ENCODE measurements at places on chromosomes 6 and 20.

DNA sequence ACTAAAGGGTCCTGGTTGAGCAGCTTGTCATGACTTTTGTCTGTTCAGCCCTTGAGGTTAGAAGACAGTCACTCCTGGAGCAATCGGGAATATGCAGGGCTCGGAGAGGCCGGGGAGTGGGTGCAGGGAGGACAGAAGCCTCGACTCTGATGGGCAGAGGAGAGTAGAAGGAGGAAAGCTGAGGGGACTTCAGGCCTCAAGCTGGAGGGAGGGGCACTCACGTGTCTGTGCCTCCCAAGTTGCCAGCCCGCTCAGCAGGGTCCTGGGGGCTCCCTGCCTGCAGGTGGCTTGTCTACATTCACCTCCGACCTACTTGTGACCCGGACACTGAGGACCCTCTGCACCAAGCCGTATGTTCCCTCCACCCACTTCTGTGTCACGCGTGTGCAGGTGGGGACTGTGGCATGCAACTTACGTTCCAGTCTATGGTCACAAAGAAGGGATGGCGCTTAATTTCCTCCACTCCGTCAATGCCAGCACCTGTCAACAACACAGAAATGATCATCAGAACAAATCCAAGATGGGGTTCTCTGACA lies 86.8 kb upstream of the MPC1 start:
- no peak for DNase-seq

- no peak for DNase-seq
These were observed 82.4 kb upstream of the NNAT start for GRCh38 chr20:37438464-37439222.

DNA sequence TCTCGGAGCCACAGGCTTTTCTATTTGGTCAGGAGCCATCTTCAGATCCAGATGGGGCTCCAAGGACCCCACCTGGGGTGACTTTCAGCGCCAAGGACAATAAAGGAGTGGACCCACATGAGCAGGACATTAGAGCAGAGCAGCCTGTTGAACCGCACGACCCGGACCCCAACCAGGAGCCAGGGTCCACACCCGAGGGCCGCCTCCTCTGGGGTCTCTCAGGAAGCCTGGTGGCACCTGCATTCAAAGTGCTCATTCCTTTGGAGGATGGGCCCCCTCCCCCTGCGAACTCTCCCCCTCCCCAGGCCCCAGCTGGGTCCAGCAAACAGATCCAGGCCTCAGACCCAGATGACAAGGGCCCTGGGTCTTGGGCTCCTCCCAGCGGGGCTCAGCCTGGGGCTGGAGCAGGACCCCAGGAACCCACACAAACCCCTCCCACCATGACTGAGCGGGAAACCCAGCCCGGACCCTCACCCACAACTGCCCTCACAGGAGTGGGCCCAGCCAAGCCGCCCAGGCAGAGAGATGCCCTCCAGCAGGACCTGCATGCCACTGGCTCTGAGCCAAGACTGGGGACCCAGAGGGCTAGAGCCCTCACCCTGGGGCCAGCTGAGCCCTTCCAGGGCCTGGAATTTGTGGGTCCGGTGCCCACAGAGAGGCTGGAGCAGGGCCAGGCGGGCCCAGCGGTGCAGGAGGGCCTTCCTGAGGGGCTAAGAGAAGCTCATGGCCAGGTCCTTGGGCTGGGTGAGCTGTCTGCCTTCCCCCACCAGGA lies 23.9 kb downstream of the RAB44 start:
- no peak for DNase-seq

GRCh38 chr20:61520893-61521460 lies 268.9 kb downstream of the CDH4 start:
- DNase-seq: no peak

DNA sequence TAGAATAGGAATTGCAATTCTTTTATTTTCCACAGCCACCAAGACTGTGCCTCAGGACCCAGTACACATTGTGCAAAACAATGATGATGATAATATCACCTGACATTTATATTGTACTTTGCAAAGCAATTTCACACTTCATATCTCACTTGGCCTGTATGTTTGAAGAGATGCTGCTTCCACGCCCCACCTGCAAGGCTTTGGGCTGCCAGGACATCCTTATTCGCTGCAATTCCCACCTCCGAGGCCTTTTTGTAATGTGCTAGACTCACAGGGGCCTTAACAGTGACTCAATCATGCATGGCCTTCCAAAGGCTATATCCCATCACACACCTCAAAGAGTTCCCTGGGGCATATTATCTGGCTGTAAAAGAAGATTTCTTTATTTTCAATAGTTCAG lies 200.9 kb downstream of the MYLK4 start:
- DNase-seq: no peak

DNA sequence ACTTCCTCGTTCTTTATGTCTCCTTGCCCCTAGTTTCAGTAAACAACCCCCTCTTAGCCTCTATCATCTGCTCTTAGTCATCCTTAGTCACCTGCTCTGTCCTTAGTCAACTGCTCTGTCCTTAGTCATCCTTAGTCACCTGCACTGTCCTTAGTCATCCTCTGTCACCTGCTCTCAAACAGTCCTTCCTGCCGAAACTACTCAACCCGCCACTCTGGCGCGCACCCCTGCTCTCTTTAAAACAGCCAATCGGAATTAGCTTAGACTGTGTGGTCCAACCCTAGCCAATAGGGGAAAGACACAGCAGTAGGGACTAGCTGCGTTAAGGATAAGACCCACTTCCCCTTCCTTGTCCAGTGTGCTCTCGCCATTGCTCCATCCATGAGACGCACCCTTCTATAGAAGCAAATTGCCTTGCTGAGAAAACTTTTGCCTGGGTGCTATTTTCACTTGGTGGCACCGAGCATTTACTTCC lies 73.9 kb downstream of the BACH2 start:
- DNase-seq: no peak

GRCh38 chr20:42982218-42982617 lies 207.5 kb downstream of the PTPRT start:
- no peak for DNase-seq

DNA sequence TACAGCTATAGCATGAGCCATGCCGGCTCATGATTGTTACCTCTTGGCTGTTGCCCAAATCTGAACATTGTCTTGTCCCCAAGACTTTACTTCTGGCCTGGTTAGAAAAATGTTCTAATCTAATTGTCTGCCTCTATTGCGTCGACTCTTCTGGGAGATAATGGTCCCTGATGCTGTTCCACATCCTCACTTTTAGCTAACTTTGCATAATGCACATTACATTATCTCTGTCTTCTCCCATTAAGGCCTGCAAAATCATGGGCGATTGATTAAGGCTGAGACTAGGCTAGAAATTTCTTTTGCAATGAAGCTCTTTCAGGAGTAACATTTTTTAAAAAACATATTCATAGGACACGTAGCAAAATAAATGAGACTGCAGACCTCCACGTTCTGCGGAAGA lies 961.0 kb downstream of the KIF16B start:
- no peak for DNase-seq

DNA sequence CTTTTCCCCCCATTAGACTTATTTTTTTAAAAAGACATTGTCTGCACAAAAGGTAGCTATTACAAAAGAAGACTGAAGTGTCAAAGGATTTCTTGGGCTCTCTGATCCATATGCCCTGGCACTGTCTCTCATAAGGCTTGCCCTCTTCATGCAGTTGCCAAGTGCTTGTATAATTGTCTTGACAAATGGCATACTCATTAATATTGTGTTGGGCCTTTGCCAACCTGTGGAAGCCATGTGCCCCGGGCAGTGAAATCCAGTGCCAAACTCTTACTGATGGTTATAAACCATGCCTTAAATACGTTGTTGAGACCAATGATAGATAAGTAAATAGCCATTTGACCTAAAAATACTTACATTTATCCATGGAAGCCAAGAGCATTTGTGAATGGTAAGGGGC lies 98.1 kb downstream of the FARS2 start:
- DNase-seq: no peak

- peak; percentile 83 for DNase-seq
These were observed 1.5 kb downstream of the BICRAL start for GRCh38 chr6:42783177-42783875.

GRCh38 chr6:10383331-10384090 lies 31.4 kb downstream of the TFAP2A start:
- peak; percentile 51 for DNase-seq

- DNase-seq: no peak
These were observed 156.4 kb downstream of the MTHFD1L start for GRCh38 chr6:151021896-151022295.

- no peak for DNase-seq
These were observed 11.5 kb downstream of the ATP9A start for GRCh38 chr20:51756653-51757052.

DNA sequence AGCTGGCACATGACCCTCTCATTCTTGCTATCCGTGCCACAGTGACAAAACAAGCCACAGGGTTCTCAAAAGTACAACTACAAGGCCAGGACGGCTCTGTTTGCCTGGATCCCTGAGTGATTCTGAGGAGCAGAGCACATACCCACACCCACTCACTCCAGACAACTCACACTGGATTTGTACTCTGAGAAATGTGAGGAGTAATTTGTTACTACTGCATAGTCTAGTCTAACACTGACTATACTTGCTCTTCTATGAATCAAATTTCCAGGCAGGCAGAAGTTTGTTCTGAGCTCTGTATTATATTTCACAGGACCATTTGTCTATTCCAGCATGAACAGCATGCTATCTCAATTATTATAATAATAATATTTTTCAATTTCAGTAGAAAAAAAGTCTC lies 26.7 kb upstream of the SPTLC3 start:
- DNase-seq: no peak

- DNase-seq: peak; percentile 20
These were observed 3.5 kb downstream of the TENT5A start for GRCh38 chr6:81748994-81749393.

DNA sequence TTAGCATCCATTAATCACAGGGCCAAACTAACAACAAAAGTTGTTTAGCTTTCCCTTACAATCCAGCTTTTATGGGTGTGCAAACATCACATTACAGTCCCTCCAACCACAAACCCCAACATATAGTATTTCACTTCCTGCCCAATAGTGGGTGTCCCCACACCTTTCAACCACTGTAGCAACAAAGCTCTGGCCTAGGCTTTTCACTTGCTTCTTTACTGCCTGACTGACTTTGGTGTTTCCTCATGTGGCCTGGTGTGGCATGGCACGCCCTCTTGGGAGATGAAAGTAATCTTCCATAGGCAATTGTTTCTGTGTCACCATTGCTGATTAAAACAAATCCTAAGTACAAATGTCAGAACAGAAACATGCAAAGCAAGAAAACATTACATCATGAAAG lies 46.3 kb downstream of the MCM8 start:
- no peak for DNase-seq

GRCh38 chr6:3849681-3850450 lies 693 bp downstream of the FAM50B start:
- DNase-seq: peak; percentile 22

- DNase-seq: no peak
These were observed 5.9 kb downstream of the TMEM239 start for GRCh38 chr20:2822073-2822472.

DNA sequence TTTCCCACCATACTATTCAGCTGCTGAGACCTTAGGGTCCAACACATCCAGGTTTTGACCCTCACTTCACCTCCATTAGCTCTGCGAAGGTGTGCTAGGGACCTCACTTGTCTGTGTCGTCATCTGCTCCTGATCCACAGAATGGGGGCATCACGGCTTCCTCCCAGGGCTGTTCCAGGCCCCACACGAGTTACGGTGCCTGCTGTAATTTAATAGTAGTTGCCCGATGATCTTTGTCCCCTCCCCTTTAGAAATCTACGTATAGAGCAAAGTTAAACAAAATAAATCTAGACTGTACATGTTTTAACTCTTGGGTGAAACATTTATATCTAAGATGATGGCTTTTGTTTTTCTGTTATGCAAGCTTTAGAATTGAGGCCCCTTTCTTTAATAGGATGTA lies 49.1 kb upstream of the NAA20 start:
- DNase-seq: no peak

GRCh38 chr6:30747300-30747687 lies 2.9 kb upstream of the IER3 start:
- DNase-seq: no peak

GRCh38 chr6:130734161-130734560 lies 93.0 kb upstream of the SMLR1 start:
- no peak for DNase-seq

DNA sequence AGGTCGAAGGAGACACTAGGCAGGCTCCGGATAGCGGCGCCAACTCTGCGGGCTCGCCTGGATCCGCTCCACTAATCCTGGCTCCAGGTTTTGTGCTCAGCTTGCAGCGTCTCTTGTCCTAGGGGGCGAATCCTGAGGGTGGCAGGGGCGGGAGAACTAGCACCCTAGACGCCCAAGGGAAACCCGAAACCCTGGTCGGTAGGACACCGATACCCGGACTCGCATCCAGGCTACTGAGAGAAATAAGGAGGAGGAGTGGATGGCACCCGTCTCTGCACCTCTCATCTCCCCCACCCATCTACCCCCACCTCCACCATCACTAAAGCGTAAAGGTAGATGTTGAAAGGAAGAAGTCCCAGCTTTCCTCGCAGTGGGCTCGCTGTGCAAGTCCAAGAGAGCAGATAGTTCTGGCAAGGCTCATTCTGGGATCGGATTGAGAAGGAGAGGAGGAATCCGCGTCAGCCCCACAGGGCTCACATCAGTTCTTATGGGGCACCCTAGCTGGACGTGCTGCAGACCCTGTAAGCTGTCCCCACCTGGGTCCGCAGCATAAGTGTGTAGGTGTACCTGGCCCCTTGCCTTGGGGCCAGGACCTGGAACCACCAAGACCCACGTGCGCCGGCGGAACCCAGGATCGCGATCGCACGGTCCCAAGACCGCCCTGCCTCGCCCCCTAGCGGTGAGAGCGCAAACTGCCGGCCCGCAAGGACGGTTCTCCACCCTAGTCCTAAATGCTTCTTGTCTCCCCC lies 6.9 kb downstream of the SLC32A1 start:
- DNase-seq: peak; percentile 67

DNA sequence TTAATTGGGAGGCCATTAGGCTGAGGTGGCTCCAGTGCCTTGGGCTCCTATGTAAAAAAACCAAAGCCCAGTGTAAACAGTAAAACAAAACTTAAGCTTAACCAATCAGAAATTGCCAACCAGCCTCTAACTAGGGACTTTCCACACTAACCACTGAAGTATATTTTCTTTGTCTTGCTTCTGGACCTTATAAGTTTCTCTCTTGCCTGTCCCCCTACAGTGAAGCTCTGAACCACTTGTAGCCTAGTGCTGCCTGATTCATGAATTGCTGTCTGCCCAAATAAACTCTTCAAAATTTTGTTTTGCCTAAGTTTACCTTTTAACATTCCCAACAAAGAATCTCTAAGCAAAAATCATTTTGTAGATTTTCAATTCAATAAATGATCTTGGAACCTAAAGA lies 28.2 kb downstream of the POPDC3 start:
- DNase-seq: no peak

DNA sequence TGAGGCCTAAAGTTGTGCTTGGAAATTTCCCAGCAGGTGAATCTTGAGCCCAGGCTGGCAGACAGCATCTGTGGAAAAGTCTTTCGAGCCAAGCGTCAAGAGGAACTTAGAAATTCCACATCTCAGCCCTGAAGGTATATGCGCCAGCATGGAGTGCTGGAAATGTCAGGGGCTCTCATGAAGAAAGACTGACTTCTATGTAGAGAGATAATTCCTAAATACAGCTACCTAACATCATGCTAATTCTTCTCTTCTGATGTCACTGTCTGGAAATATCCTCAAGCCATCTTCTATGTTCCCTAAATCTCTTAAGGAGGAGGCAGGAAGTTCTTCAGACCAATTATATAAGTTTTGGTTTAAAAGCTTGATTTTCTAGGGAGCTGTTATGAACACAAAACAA lies 492.4 kb upstream of the MARCKS start:
- DNase-seq: no peak
